ENCODE measurements at places on chromosomes 12 and 14.

DNA sequence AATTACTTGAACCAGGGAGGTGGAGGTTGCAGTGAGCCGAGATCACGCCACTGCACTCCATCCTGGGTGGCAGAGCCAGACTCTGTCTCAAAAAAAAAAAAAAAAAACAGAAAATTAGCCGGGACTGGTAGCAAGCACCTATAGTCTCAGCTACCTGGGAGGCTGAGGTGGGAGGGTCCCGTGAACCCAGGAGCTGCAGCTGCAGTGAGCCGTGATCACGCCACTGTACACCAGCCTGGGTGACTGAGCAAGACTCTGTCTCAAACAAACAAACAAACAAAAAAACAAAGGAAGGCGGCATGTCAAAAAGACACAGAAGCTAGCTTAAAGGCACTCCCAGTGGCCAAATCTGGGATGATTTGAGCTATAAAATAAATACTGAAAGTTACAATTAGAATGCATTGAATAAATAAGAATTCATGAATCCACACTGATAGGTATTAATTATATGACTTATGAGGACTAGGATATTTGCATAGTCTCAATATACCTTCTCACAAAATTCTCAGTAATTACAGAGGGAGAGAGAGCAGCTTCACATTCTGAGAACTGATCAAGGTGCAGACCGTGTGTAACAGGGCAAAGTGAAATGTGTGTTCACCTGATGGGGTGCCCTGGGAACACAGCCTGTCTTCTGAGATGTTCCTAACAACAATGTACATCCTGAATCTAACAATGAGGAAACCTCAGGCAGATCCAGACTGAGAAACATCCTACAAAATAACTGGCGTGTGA is 42.7 kb upstream of the GPR132 start:
- no peak for DNase-seq

DNA sequence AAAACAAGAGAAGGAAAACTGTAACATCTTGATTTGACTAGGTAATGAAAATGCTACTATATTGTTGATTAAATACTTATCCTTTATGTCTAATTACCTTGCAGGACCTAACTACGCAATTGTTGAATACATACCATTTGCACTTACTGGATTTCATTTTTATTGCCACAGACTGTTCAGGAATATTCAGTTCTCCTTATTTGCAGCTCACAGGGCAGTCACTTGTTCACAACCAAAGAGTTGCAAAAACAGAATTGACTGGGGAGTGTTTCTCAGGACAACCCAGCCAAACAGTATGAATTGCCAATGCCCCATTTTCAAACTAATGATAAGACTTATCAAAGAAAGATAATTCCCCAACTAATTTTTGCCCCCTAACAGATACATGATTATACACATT is 49.4 kb downstream of the CIT start:
- DNase-seq: no peak

DNA sequence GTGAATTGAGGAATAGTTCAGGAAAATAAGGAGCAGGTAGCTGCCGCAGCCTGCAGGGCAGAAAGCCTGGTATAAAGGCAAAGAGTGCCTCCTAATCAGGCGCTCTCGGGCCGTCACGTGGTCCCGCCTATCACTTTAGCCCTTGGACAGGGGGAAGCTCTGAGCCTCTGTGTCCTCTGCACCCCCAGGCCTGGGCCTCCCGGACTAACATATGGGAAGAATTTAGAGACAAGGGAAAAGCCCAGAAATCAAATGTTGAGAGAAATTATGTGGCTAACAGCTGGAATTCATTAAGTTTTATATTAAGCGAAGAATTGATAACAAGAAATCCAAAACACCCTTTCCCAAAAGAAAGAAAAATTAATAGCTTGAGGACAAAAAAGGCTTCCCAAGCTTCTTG is 417.7 kb downstream of the ATP23 start:
- DNase-seq: no peak

DNA sequence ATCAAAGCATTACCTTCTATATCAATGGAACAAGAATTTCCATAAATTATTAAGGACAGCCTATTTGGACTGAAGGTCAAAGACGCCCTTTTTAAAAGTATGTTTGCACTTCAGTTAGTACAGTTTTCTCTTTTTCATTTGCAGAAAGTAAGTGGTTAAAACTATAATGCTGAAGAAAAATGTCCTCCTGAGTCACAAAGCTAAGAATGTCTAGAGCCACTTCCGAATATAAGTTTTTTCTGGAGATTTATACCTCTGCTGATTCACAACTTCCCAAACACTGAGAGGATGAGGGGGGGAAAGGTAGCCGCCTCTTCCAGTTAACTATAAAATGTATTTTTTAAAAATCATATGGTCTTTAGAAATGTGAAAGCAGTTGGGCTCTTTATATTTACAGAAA is 84.9 kb downstream of the DUSP6 start:
- no peak for DNase-seq

GRCh38 chr12:11147420-11147819 is 13.0 kb upstream of the TAS2R30 start:
- DNase-seq: no peak

DNA sequence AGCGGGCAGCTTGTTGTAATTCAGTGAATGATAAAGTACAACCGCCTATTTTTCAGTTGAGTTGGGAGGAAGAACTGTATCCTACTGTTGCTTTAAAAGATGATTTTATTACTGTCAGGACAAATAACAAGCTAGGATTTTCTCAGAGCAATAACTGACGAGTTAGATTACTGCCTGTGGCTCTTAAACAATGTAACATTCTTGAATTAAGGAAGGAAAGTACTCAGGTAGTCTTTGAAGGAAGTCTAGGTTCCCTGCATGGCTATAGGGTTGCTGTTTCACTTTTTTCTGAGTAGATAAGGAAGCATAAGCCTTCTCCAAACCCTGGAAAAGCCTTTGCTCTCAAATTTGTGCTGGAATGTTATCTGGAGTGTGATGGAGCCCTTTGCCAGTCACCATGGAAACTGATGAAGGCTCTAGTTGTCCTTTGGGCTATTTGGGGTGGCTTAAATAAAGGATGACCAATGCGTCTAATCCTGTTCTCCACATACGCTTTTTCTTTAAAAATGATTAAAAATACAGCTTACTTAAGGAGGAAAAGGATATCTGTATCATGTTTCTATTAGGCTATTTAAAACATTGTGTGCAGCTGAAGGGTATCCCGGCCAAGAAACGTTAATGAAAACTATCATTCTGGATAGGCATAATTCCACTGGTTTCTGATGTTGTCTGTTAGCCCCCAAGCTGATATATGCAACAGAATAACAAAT is 17.7 kb downstream of the NUBPL start:
- DNase-seq: no peak

DNA sequence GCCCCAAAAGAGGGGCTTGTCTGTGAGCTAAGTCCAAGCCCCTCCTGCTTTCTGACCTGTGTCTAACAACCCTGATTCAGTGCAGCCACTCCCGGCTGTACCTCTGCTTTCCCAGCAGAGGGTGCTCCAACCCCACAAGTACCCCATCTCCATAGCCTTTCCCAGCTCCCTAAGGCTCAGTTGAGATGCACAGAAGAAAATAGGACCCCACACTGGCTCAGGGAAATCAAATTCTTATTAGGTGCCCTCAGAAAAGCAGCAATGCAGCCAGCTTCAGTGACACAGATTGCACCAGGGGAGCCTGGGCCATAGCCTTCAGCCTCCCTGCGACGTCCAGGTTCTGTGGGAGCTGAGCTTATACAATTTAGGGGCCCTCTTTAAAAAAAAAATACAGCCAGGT is 49.9 kb downstream of the LRRC74A start:
- peak; percentile 79 for DNase-seq

- DNase-seq: no peak
Measured at GRCh38 chr14:91830777-91831176, 36.6 kb downstream of the TC2N start.

DNA sequence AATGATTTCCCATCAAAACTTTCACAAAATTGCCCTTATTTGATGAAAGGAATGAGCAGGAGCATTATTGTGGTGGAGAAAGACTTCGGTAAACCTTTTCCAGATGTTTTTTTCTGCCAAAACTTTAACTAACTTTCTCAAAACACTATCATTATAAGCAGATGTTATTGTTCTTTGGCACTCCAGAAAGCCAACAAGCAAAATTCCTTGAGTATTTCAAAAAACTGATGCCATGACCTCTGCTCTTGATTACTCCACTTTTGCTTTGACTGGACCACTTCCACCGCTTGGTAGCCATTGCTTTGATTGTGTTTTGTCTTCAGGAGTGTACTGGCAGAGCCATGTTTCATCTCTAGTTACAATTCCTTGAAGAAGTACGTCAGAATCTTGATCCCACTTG is 29.7 kb upstream of the RAB21 start:
- DNase-seq: no peak

DNA sequence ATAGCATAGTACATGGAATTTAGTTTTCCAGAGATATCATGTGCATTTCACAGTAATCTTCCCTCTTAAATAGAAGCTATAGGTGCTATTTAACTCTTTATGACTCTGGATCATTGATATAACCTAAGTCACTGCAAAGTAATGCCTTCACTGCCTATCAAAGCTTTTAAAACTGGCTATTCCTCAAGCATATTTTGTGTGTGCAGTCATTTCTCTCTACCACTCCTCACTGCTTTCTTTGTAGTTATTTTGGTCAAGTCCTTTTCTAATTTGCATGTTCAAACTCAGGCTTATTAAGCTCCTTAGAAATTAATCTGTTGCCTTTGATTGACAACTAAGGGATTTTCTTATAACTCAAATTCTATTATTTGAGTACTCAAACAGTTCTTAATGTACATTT is 79.4 kb upstream of the PLEKHG7 start:
- DNase-seq: no peak

GRCh38 chr14:45939572-45939971 is 686.6 kb upstream of the MIS18BP1 start:
- DNase-seq: no peak

GRCh38 chr12:49496417-49497360 is 42.1 kb upstream of the KCNH3 start:
- no peak for DNase-seq

- DNase-seq: peak; percentile 85
Measured at GRCh38 chr14:105489542-105490266, 1.3 kb upstream of the TEDC1 start.

DNA sequence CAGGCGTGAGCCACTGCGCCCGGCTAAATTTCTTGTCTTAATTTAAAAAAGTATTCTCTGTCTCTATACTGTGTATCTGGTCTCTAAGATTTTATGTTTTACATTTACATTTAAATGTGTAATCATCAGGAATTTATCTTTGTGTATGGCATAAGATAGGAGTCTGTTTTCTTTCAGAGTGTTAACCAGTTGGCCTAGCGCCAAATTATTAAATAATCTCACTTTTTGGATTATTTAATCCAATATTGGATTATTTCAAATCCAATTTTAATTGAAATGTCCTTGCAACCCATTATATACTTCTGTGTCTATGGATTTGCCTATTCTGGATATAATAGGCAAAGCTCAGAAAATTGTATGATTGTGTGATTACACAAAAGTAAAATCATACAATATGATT is 45.0 kb downstream of the BAZ2A start:
- DNase-seq: no peak

All from lung microvascular endothelial cell (primary cell).